ENCODE measurements at places on chromosomes 1 and 21.

DNA sequence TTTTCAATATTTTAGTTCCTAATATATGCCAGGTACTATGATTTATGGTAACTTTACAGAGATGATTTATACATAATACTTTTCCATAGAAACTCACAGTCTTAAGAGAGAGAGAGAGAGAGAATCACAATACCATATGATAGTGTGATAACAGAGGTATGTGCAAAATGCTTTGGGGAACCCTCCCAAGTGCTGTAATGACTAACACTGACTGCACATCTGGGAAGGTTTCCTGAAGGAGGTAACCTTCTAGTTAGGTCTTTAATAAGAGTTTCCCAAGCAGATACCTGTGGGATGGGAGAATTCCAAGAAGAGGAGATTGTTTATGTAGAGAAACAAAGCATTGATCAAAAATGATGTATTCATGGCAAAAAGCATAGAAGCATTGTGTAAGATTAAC is 34.6 kb upstream of the PIGC start:
- no peak for DNase-seq

GRCh38 chr1:152148051-152148450 is 11.0 kb downstream of the RPTN start:
- no peak for DNase-seq

- DNase-seq: no peak
These were observed 11.4 kb downstream of the FGR start for GRCh38 chr1:27623327-27624212.

GRCh38 chr21:28580585-28580984 is 412.1 kb downstream of the LTN1 start:
- DNase-seq: no peak

DNA sequence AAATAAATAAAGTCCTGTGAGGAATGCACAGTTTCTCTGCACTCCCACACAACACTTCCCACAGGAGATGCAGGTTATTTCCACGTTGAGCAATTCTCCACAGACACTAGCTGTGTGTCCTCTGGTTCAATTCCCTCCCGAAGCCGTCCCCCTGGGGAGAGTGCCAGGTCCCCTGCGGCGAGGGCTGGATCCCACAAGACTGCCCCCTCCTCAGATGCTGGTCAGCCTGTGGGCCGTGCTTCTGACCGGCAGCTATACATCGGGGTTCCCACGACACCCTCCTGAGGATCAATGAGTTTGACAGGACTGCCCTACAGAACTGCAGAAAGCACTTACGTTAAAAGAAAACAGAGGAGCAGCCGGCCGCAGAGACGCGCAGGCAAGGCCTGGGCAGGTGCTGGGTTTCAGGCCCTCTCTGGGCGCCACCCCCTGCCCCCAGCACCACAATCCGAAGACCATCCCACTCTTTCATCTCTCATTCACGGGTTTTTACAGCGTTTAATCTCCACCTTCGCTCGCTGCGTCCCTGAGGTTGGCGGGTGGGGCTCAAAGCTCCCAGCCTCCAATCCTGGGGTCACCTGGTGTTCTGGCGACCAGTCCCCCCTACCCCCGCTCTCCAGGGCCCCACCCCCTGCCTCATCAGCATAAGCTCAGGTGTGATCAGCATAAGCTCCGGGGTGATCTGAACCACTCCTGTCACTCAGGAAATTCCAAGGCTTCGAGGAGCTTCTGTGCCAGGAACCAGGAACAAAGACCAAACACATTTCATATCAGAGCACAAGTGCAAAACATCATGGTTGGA is 9.3 kb downstream of the SLC35E2B start:
- no peak for DNase-seq

DNA sequence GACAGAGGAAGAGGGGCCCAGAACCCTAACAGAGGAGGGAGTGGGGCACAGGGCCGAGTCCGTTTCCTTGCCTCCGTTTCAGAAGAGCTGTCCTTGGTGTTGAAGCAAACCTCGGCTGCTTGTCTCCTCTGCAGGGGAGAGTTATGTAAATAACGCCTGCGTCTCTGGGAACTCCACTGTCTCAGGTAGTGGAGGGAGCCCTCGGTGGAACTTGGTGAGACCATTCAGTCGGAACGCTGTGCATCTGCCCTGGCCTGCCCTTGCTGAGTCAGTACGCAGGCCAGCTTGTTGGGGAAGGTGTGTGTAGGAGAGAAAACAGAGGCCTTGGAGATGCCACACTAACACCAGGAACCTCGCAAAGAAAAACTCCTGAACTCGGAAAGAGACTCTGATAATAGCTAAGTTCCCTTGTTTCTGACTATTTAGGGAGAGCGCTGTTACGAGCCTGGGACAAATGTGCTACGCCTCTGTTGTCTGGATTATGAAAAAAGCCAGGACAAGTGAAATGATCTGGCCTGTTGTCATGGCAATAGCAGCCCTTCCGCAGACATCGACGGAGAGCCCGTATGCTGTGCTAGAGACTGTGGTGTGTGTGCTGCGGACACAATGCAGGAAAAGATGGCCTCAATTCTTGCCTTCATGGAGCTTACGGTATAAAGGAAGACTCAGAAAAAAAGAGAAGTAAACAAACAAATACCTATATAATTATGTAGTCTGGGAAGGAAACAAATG is 94.6 kb upstream of the AKT3 start:
- DNase-seq: no peak

DNA sequence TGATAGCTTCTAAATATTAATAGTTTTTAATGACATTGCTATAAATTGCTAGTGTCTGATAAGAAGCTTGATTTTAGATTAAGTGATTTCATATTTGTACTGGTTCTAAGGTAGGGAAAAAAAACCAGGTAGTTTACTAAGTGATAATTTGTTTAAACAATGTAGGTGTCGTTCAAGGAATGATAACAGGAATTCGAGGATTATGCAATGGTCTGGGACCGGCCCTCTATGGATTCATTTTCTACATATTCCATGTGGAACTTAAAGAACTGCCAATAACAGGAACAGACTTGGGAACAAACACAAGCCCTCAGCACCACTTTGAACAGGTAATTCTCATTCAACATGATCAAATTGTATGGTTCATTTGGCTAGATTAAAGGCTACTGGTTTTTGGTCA is 52.4 kb downstream of the SASS6 start:
- DNase-seq: no peak

DNA sequence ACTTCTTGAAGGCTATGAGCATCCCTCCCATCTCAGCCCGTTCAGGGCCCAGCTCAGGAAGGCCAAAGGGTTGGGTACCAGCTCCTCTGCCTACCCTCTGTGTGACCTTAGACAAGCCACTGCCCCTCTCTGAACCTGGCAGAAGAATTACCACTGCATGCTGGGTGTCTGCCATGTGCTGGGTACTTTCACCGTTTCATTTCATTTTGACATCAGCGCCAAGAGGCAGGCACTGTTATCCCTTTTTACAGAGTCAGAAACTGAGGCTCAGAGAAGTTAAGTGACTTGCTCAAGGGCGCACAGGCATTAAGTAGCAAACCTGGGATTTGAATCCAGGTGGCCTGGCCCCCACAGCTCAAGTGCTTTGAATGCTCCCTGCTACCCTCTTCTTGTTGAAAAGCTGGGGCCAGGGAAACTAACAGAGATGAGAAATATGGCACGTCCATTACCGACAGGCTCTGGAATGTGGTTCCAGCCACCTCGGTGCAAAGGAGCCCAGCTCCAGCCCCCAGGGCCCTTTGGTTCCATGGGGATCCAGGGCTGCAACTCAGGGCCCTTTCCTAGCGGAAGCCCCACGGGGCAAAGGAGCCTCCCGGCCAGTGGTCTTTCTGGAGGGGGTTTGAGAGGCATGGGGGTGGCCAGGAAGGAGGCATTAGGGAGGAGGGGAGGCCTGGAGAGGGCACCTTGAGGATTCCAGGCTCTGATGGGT is 6.5 kb downstream of the TMEM82 start:
- DNase-seq: no peak

- no peak for DNase-seq
These were observed 120.4 kb downstream of the MACF1 start for GRCh38 chr1:39324888-39325287.

- no peak for DNase-seq
These were observed 1.4 kb downstream of the BCL10 start for GRCh38 chr1:85274969-85275453.

- DNase-seq: no peak
These were observed 140.8 kb upstream of the RAB4A start for GRCh38 chr1:229130028-229130668.

DNA sequence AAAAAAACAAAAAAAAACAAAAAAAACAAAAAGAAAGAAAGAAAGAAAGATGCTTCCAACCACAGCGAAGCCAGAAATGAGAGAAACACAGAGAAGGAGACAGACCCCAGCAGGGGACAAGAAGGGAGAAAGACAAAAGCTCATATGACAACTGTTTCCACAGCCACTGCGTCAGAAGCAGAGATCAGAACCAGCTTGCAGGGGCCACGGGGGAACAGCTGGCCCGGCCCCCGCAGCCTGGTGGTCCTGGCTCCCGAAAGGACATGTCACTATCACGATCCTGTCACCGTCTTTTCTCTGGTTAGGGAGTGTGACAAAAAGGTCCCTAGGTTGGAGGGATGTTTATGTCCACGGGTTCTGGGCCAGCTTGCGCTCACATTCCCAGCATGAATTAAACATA is 60.7 kb downstream of the ACOT7 start:
- DNase-seq: no peak

- no peak for DNase-seq
These were observed 20.1 kb upstream of the CCDC17 start for GRCh38 chr1:45643978-45644377.

GRCh38 chr1:7535934-7536878 is 234.9 kb upstream of the VAMP3 start:
- no peak for DNase-seq

- no peak for DNase-seq
These were observed 598.3 kb upstream of the ZP4 start for GRCh38 chr1:238489006-238489405.

DNA sequence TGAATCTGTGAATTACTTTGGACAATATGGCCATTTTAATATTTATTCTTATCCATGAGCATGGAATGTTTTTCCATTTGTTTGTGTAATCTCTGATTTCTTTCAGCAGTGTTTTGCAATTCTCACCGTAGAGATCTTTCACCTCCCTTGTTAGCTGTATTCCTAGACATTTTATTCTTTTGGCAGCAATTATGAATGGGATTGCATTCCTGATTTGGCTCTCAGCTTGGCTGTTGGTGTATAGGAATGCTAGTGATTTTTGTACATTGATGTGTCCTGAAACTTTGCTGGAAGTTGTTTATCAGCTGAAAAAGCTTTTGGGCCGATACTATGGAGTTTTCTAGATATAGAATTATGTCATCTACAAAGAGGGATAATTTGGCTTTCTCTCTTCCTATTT is 44.2 kb upstream of the NEGR1 start:
- no peak for DNase-seq

Data from stimulated activated CD8-positive, alpha-beta memory T cell treated with anti-CD3 and anti-CD28 coated beads, Interleukin-12 subunit alpha, Interleukin-12 subunit beta, amount 100 ng/mL, for 1 hour (primary cell).